Large intestine (tissue), 12 donors: ENCODE measurements at places on chromosomes 4 and X. TPM values are rescaled to one million over a fixed set of nuclear protein-coding genes. Genes with fewer than 3 reads are reported as not detected.

AMER1 gene
- polyA plus RNA-seq: 5.1 TPM

ELF2 gene
- 42.4 TPM for polyA plus RNA-seq

TCP11X2 gene
- 0.25 TPM for polyA plus RNA-seq

FAM184B gene
- 0.04 TPM for polyA plus RNA-seq

PPP1R2C gene
- polyA plus RNA-seq: not detected

- H3K27ac ChIP-seq: no peak overlapping the region
- DNase-seq: no peak
- peaks cover 94% of the 10 kb centered on the region for H3K36me3 ChIP-seq
- H3K4me1 ChIP-seq: no peaks in the 10 kb centered on the region
- H3K27me3 ChIP-seq: no peaks in the 10 kb centered on the region
Measured at GRCh38 chr4:1231637-1232360, 17.1 kb downstream of the CTBP1 start.

DNA sequence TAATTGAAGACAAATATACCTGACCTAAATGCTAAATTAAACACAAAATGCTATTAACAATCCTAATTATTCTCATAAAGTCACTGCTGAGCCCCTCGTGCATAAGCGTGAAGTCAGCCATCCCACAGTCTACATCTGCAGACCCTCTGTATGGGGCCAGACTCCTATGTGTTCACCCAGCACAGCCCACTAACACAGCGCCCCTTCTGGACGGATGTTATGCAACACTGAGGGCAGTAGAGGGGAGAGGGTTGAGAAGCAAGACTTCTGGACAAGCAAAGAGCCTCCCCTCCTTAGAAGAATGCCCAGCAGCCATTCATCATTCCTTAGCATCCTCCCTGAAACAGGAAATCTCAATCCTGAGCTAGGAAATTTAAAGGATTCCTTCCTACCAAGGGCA lies 7.9 kb downstream of the TRPC3 start:
- H3K27me3 ChIP-seq: peaks cover 13% of the 10 kb centered on the region
- DNase-seq: no peak
- H3K4me3 ChIP-seq: no peak overlapping the region
- no peaks in the 10 kb centered on the region for H3K4me1 ChIP-seq
- no peaks in the 10 kb centered on the region for H3K36me3 ChIP-seq

DNA sequence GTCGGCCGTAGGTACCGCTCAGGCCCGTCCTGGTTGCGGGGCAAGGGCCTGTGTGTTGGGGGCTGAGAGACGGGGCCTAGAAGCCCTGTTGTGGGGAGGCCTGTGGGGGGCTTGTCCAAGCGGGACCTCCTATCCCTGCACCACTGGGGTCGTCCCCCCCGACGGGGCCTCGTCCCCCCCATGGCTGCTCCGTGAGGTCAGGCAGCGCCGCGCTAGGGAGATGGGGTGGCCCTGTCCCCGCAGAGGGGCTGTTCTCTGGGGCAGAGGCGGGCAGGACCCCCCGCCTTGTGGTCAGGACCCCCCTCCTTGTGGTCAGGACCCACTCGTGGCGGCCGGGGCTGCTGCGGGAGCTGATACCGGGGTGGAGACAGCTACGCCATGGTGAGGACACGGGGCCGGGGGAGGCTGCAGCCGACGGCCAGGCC lies 12.1 kb upstream of the GTPBP6 start:
- peaks cover 24% of the 10 kb centered on the region for H3K27me3 ChIP-seq
- H3K27ac ChIP-seq: no peak overlapping the region
- H3K36me3 ChIP-seq: peaks cover 11% of the 10 kb centered on the region
- H3K4me3 ChIP-seq: no peak overlapping the region
- DNase-seq: no peak

- H3K4me1 ChIP-seq: no peaks in the 10 kb centered on the region
- H3K36me3 ChIP-seq: peaks cover 29% of the 10 kb centered on the region
- DNase-seq: no peak
- no peak overlapping the region for H3K27ac ChIP-seq
- H3K4me3 ChIP-seq: no peak overlapping the region
- H3K27me3 ChIP-seq: no peaks in the 10 kb centered on the region
Measured at GRCh38 chr4:1379801-1380331, 26.4 kb downstream of the NKX1-1 start.

DNA sequence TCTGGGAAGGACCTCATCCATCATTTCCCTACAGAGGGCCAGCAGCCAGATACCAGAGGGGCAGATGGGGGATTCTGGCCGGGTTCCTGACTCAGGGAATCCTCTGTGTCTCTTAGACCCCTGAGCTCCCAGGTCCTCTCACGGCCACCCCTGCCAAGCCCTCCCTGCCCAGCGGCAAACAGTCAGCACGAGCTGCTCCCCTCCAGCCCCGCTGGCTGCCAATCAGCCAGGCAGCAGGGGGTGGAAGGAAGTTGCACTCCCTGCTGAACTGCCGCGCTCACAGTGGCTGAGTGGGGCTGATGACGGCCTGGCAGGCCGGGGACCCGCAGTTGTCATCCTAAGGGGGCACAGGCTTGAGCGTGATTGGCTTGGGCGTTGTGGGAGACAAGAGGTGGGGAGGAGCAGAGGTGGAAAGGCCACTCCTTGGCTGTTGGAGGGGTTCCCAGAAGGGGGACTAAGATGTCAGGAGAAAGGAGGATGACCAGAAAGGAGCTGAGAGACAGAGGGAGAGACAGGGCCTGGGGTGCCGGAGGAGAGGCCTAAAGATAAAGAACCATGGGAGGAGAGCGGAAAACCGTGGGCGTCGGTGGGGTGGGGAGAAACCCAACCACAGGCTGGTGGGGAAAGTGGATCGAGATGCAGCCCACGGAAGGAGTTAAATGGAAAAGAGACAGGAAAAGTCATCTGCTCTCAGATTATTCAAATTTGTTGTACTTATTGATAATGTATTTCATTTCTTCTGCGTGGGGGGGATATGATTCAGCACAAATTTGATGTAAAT lies 4.4 kb upstream of the CCDC149 start:
- no peaks in the 10 kb centered on the region for H3K36me3 ChIP-seq
- peaks cover 2% of the 10 kb centered on the region for H3K27me3 ChIP-seq
- H3K4me1 ChIP-seq: no peaks in the 10 kb centered on the region
- H3K27ac ChIP-seq: no peak overlapping the region

DNA sequence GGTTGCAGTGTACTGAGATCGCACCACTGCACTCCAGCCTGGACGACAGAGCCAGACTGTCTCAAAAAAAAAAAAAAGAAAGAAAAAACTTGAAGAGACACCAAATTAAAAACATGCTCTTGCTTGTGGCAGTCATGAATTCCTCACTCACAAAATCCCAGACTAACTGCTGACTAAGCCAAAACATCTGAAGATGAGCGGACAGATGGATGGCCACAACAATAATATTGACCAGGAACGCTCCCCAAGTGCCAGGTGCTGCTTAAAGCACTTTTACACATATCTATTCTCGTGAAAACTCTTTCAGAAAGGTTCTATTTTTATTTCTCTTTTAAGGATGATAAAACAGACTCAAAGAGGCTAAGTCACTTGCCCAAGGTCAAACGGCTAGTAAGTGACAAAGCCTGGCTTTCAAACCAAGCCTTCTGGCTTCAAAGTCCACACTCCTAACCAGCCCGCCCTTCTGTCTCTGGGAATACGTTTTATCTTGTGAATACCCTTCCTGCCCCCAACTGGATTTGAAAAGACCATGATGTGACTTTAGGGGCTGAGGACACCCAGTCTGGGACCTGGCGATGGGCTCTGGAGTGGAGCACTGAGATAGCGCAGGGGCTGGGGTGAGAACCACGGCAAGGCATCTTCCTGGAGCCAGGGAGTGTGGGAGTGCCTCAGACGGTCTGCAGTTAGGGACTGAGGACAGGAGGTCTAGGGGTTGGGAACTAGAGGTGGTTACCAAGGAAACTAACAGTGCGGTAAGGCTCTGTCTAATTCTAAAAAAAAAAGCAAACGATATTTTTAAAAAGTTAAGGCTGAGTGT lies 9.5 kb upstream of the CXCR3 start:
- no peak overlapping the region for H3K4me3 ChIP-seq
- peak; percentile 47 for DNase-seq
- H3K36me3 ChIP-seq: no peaks in the 10 kb centered on the region
- peaks cover 59% of the 10 kb centered on the region for H3K4me1 ChIP-seq
